ENCODE measurements at places on chromosomes 2 and 18.

DNA sequence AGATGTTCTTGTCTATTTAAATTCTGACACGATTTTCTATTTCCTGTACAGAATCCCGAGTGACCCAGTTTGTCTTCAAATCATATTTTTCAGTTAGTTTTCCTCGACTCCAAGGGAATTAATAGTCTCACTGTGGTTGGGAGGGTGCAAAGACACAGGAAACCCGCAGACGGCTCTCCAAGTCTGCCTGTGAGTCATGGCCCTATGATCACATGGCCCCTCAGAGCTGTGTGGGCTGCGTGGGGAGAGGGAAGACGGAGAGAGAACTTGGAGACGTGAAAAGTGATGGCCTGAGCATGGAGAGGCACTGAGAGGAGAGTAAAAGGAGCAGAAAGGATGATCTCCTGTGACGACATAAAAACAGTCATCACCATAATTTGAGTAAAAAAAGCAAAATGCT, 989.9 kb downstream of the DCDC2C start:
- no peak for DNase-seq

GRCh38 chr2:29215739-29216608, 100.8 kb downstream of the CLIP4 start:
- no peak for DNase-seq

DNA sequence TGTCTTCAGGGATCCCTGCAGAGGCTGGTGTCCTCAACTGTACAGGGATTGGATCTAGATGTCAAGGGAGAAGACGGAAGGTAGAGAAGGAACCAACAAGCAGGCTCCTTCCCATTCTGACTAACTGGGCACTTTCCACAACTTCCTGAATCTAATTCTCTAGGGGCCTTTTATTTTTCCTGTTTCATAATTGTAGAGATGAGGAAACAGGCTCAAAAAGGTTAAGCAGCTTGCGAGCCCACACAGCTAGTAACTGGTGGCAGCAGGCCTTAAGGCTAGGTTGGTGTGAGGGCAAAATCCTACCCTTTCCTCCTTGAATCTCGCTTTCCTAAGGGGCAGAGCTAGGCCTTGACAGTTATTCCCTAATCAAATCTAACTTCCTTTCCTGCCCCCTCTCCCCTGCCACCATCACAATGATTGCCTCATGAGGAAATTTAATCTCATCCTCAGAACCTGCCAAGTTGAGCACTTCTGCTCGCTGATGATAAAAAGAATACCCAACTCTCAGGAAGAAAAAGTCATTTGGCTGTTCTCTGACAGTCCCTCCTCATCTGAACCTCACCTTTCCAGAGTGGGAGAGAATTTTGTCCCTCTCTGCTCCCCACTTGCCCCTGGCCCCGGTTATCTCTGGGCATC, 35.7 kb upstream of the POLE4 start:
- DNase-seq: no peak

DNA sequence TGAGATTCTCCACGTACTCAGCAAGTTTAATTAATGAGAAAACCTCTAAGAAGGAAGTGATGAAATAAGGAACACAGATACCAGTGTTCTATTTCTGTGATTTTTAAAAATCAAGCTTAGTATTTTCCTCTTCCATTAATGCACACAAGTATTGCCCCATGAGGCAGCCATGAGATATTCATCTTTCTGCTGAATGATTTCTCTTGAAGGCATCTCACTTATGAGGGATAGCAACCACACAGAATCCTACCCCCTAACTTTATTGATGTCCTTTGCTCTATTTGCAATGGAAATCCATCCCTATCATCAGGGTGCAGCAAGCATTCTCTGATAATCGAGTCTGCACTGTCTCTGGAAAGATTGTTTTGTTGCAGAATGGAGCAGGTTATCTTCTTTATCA, 244.1 kb upstream of the NRP2 start:
- DNase-seq: no peak

DNA sequence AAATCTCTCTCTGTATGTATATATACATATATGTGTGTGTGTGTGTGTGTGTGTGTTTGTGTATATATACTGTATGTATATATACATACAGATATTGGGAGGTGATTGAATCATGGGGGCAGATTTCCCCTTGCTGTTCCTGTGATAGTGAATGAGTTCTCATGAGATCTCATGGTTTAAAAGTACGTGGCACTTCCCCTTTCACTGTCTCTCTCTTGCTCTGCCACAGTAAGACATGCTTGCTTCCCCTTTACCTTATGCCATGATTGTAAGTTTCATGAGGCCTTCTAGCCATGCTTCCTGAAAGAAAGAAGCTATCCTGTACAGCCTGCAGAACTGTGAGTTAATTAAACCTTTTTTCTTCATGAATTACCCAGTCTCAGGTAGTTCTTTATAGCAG, 18.8 kb upstream of the CCDC195 start:
- DNase-seq: no peak

- peak; percentile 45 for DNase-seq
Measured at GRCh38 chr2:56729212-56729611, 545.4 kb downstream of the CCDC85A start.

- peak; percentile 9 for DNase-seq
Measured at GRCh38 chr2:200477667-200478131, 32.2 kb downstream of the KCTD18 start.

- DNase-seq: no peak
Measured at GRCh38 chr2:130796290-130796689, 40.4 kb upstream of the ARHGEF4 start.

DNA sequence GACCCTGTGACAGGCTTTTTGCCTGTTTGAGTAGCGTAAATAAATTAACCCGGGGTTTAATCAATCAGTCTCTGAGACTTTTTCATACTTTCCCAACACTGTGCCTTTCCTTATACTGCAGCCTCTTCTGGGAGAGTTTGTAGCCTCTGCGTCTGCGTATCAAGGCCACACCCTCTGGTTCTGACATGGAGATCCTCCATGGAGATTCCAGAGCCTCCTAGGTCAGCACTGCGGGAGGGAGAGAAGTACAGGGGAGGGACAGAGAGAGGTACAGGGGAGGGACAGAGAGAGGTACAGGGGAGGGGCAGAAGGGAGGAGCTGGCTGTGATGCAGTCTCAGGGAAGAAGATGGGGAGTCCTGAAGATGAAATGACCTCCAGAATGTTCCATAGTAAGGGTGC, 166.0 kb downstream of the ARL4C start:
- DNase-seq: no peak

DNA sequence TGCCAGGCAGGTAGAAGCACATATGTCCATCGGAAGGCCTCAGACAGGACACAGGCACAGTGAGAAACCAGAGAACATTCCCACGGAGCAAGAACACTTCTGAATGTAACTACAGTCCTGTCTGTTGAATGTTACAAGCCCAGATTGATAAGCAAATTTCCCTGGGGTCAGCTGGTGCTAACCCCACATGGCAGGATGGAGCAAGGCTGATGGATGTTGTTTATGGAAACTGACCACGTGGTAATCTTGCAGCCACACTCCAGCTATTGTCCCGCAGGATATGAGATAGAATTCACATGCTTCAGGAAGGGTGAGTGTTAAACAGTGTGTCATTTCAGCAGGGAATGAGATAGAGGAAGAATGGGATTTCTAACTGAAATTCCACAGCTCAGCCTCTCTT, 138.8 kb upstream of the COPS8 start:
- DNase-seq: no peak

DNA sequence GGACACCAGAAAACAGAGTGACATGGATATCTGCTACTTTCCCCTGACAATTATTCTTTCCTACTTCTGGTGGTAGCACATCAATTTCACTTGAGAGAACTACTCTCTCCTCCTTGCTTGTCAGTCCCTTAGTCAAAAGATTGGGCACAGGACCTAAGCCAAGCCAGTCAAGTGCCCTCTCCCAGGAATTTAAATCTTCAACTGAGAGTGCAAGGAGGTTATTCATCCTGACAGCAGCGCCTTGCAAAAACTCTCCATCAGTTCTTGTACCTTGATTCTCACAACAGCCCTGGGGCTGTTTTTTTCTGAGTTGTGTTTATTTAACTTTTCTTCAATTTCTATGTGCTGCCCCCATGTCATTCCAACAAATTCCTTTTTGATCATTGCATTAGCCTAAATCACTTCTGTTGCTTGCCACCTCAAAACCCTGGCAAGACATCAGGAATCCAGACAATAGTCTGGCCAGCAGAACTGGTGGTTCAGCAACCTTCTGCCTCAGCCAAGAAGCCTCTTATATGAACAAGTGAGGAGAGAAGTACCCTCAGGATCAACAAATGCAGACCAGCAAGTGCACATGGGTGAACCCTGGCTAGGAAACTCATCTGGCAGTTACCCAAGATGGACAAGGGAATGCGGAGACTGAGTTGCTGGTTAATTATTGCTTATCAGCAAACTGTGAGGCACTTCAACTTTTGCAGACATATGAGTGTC, 19.4 kb downstream of the COL4A3 start:
- DNase-seq: no peak

GRCh38 chr2:228767196-228767595, 503.9 kb downstream of the PID1 start:
- DNase-seq: no peak

DNA sequence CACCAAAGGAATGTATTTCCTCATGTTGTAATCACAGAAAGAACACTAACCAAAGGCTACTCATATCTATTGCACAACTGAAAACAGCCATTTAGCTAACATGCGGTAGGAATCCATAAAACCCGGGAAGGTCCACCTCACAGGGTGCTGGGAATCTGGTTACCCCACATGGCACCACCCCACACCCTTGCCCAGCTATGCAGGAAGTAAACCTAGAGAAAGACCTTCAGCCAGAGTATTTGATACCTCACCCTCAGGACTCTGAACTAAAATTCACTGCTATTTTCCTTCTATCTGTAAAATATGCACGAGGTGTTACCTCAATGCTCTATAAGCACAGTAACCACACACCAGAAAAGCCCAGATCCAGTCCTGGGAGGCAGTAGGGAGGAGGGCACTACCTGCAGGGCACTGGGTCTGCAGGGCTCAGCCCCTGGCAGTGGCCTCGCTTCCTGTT, 45.8 kb downstream of the PTPN2 start:
- DNase-seq: peak; percentile 97

DNA sequence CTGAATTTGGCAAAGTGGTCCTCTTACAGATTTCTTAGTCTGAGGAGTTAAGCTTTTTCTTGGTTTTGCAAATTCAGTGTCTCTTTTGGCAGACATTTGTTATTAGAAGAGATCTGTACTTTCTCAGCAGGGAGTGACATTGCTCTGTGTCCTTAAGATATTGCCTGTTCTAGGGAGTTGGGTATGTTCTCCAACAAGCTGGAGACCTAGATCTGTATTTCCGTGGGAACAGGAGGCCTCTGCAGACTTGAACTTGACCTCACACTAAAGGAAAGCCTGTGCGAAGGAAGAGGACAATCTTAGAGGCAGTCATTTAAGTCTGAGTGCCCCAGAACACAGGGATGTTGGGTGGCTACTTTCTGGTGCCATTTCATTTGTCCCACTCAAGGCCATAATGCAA, 107.0 kb upstream of the ATP8B1 start:
- no peak for DNase-seq

DNA sequence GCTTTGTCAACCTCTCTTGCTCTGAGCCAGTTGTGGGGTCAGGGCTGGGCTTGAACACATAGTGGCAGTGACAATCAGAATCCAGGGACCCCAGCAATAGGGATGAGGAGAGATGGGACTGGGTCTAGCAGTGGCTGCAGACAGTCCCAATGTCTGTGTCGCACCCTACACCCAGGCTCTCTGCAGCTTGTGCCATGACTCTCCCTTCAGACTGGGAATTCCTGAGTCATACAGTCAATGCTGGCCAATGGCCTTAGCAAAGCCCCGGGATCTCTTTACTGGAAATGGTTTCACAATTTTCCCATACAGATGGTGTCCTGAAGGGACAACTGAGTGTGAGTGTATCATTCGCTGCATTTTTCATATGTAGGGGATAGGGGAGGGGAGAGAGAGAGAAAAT, 74.2 kb upstream of the CELF4 start:
- DNase-seq: no peak

DNA sequence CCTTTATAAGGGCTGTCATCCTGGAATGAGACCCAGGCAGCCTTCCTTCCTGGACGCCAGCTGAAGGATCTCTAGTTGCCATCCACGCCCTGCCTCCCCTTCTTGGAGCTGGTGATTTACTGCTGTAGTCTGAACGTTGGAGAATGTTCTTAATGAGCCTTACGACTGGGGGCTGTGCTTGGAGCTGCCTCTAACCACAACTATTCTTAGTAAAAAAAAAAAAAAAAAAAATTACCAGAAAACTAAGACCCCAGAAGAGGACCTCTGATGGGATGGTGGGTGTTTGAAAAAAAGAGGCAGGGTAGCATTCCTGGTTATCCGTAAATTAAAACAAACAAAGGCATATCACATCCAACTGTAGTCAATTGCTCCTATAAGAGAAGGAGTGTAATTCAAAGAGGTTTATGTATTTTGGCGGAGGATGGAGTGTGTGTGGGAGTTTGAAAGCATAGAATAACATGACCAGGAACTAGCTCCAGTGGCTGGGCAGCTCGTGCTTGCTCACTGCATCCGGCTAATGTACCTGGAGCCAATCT, 105.4 kb downstream of the QPCT start:
- no peak for DNase-seq

- peak; percentile 98 for DNase-seq
Measured at GRCh38 chr2:109331896-109332848, 203.2 kb downstream of the SH3RF3 start.

GRCh38 chr2:141499123-141499522, 631.7 kb downstream of the LRP1B start:
- DNase-seq: no peak

- DNase-seq: no peak
Measured at GRCh38 chr18:3806656-3807055, 356.7 kb downstream of the TGIF1 start.

DNA sequence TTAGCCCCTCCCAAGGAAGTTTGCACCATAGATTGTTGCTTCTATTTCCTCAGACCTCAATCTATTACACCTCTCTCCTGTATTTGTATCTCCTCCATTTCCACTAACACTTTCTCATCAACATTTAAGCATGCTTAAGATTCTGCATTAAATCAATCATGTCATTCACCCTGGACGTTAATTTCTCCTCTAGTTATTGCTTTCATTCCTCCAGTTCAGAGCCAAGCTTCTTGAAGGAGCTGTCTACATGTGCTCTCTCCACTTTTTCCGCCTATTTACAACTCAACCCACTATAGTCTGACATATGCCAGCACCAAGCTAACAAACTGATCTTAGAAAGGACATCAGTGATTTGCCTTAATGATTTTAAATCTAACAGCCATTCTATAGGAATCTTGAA, 99.5 kb downstream of the OLA1 start:
- no peak for DNase-seq

DNA sequence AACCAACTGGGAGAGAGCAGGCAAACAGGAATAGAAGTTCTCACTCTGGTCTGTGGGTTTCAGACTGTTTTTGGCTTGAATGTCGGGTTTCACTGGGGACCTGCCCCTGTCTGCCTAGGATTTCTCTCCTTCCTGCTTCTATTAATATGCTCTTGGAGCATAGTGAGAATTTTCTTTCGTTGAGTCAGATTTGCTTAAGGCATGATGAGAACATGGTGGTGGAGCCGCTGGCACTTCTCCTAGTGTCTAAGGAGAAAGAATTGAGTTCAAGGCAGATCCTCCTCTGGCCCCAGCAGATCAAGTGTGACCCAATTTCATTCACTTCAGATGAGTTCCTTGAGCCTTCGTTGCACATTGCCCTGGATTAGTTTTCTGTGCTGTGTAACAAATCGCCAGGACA, 103.9 kb upstream of the HS6ST1 start:
- DNase-seq: peak; percentile 70

- DNase-seq: no peak
Measured at GRCh38 chr2:131045286-131046027, 47.8 kb downstream of the FAM168B start.
